ENCODE measurements at places on chromosomes 6 and 20.

- no peak for DNase-seq
These were observed 18.8 kb upstream of the CNR1 start for GRCh38 chr6:88184921-88185320.

DNA sequence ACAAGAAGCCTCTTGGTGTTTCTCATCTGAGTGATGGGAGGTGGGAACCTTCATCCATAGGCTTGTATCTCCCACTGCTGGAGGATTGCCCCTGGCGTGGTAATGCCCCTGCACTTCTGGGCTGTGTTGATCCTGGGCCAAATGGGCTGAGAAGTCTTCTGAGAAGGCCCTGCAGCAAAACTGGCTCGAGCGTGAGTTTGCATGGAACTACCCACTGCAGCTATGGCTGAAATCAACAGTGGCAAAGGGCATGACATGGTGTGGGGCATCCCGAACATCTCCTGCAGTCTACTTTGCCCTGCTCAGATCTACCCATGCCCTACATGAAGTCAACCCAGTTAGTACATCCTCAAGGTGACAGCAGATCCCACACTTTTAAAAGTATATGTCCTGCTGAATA lies 130.6 kb downstream of the NRN1 start:
- no peak for DNase-seq

- DNase-seq: no peak
These were observed 11.0 kb downstream of the SCRT2 start for GRCh38 chr20:664576-664975.

- no peak for DNase-seq
These were observed 40.7 kb downstream of the RGS17 start for GRCh38 chr6:153090241-153090930.

DNA sequence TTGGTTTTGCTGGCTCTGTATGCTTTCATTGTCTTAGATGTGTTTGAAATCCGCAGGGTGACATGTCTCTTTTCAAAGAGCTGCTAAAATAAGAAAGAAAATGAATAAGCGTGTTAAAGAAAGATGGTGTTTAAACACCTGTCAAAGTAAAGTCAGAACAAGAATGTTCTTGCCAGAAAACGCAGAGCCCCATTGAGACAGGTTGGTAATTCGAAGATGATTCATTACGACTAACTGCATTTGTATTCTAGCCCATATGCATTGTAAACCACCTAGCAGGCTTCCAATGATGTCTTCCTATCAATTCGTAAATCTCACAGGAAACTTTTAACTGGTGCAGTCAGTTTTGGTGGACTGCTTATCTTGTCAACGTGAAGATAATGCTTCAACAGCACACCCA lies 16.8 kb downstream of the PHACTR2 start:
- no peak for DNase-seq

DNA sequence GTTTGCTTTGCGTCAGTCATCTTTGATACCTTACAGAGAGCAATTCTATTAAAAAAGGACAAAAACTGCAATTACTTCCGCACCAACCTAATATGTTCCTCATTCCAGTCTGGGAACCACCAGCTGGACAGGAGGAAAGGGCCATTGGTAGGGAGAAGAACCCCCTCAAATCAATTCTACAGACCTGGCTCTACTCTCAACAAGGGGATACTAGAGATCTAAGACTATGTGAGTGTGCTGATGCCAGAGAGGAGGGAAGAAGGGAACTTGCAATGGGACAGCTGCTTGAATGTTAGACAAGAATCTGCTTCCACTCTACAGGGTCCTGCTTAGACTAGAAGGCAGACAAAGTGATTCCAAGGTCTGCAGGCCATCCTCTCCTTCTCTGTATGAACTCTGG lies 13.3 kb downstream of the MRPS18A start:
- no peak for DNase-seq

DNA sequence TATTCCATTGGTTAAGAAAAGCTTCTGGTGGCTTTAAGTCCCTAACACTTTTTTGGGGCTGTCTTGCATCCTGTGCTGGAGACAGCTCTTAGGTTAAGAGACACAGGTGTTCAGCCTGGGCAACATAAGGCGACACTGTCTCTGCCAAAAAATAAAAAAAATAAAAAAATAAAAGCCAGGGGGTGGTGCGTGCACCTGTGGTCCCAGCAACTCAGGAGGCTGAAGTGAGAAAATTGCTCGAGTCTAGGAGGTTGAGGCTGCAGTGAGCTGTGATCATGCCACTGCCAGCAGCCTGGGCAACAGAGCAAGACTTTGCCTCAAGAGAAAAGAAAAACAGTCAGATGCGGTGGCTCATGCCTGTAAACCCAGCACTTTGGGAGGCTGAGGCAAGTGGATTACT lies 55.6 kb upstream of the ZMYND8 start:
- DNase-seq: no peak

DNA sequence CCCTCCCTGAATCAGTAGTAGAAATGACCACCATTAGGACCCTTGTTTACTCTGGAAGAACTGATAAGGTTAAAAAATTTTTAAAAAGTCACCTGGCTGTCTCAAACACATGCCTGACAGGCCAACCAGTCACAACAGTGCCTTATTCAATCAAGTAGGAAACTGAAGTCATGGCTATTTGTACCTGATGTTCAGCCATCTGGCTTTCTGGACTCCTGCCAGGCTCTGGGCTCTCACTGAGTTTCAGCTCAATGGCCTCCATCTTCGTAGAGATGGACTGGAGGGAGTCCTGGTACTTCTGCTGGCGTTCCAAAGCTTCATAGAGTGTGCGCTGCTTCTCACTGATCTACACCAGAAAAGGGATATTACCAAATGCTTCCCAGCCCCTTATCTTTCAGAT lies 343.8 kb downstream of the SYNE1 start:
- DNase-seq: peak; percentile 42

DNA sequence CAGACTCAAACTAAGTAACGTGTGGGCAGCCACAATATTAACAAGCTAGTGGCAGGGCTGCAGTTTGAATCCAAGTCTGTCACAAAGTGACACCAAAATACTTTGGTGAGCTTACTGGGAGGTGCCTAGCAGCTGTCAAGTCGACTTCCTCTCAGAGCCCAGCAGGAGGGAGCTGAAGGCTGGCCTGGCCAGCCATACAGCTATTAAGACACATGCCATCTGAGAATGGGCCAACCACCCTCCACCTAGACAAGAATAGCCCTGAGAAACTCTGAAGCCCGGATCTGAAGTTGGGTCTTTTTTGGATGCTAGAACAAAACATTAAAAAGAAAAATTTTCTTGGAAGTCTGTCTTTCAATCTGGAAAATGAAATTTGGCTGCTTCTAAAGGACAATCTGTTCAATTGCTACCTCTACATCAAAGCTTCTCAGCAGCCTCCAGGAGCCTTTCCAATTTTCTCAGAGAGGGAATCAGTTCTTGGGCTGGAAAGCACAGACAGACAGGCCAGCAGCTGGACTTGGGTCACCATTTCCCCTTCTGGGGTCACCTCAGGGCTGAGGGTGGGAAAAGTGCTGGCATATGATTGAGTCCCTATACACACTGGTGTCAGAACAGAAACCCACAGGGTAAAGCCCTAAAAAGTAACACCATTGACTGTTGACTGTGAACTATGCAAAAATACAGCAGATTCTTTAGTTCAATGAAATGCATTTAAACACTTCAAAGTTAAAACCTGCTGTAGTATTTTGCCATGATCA lies 42.9 kb downstream of the UQCC1 start:
- peak; percentile 51 for DNase-seq

- DNase-seq: no peak
These were observed 14.8 kb downstream of the BANF2 start for GRCh38 chr20:17714597-17714996.
